ENCODE measurements at places on chromosomes 13 and 19. TPM values are rescaled to one million over a fixed set of nuclear protein-coding genes. Genes with fewer than 3 reads are reported as not detected.

Gene FBXO27
- polyA plus RNA-seq, result 17.5 TPM

Gene LCP1
- 0.07 TPM for polyA plus RNA-seq

Gene TEAD2
- 19.0 TPM for polyA plus RNA-seq

Gene NLRP11
- not detected for polyA plus RNA-seq

Gene IL4I1
- 0.88 TPM for polyA plus RNA-seq

Gene STOML3
- not detected for polyA plus RNA-seq

Gene MARCHF2
- polyA plus RNA-seq, result 13.2 TPM

Gene MEF2B
- polyA plus RNA-seq, result 0.31 TPM

Gene ABCC4
- 26.0 TPM for polyA plus RNA-seq

Gene ARHGAP45
- polyA plus RNA-seq, result 1.5 TPM

DNA sequence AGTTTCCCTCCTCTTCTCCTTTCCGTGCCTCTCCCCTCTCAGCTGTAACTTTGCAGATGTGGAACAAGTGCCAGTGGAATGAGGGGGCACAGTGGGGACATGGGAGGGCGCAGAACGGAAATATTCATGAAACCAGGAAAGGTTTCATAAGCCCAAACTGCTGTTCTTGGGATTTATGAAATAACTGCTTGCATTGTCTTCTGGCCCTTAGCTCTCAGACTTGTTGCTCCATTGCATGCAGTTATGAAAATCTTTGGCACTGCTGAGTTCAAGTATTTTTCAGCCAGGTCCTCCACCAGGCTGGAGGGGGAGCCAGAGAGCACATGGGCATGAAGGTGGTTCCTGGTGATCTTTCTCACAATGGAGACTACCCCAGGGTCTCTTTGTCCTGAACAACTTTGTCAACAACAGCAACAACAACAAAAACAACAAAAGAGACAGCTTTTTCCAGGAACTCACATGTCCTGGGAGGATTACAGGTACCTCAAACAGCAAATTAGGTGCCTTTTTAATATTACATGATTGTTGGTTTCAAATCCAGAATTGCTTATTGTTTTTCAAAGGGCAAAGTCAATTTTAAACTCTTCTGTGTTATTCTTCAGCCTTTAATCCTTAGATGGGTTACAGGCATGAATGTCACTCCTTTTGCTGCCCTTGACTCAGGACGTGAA lies 1.5 kb downstream of the RGCC start:
- peak; percentile 49 for DNase-seq

DNA sequence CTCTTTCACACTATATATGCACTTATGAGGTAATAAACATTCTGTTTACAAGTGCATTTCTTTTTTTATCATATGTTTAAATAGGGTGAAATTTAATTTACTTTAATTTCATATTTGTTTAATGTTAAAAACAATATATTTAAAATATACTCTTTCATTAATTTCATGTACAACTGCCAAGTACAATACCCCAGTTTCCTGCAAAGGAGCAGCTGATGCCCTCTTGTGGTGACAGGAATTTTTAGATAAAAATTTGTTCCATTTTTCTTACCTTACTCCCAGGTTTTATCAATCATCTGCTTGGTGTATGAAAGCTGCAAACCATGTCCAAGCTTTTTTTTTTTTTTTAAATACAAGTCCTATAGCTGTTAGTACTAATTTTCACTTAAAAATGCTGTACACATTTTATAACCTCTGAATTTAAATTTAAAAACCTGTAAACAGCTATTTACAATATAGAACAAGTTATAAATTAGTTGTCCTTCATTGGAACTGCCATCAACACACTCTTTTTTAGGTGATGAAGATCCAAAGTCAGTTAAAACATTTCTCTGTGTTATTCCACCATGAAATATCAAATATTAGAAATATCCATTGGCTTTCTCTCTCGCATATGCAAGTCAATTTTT lies 4.9 kb downstream of the PCDH20 start:
- DNase-seq, result peak; percentile 8

- no peak for DNase-seq
These were observed 499.9 kb upstream of the SLITRK6 start for GRCh38 chr13:86299128-86299527.

DNA sequence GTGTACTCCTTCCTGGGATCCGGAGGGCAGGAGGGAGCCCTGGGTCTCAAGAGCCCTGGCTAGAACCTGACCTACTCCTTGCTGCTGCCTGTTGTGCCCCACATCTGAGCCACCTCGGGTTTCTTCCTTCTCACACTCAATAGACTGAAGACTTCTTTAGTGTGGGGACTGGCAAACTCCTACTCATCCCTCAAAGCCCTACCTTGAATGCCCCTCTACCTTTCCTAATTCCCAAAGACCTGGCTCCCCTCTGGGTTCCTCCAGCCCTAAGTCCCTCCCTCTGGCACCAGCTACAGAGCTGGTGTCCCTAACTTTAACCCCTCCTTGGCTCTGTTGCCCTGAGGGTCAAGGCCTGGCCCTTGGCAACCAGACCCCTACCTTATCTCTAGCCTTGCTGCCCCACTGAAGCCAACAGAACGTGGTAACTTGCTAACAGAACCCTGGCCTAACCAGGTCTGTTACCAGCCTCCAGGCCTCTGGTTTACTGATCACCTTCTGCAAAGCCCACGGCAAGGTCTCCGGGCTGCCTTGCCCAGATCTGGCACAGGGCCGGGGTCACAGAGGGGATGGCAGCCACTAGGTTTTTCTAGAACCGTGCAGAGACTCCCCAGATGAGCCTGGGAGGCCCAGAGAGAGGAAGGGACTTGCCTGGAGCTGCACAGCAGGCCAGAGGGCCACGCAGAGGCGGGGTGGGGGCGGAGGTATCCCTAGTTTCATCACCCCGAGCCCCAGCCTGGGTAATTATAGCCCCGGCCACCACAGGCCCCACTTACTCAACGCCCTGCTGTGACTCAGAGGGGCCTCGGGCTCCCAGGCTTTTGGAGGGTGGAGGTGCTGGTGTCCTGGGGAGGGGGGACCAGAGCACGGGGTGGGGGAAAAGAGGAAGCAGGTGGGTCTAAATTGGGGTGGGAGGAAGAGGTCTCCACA lies 15.3 kb downstream of the ZBTB7A start:
- peak; percentile 39 for DNase-seq

- DNase-seq, result no peak
These were observed 508 bp downstream of the SLC15A1 start for GRCh38 chr13:98751861-98752466.

GRCh38 chr19:23203841-23204344 lies 46.3 kb downstream of the ZNF724 start:
- DNase-seq, result no peak

DNA sequence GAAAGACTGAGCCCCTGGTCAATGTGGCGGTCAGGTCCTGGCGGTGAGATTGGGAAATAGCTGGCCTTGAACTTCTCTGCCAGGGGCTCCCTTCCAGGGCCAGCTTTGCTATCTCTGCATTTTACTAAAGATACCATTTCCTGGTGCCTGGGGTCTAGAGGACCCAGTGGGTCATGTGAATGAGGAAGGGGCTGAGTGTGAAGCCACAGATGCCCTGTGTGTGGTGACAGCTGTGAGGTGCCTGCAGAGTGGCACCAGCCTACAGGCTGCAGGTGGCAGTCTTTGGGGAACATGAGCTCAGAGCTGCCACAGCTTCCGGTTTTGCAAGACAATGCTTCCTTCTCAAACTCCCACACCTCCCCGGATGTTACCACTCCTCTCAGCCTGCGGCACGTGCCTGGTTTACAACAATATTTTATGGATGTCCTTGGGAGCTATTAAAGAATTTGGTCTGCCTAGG lies 5.2 kb upstream of the MLNR start:
- DNase-seq, result no peak

DNA sequence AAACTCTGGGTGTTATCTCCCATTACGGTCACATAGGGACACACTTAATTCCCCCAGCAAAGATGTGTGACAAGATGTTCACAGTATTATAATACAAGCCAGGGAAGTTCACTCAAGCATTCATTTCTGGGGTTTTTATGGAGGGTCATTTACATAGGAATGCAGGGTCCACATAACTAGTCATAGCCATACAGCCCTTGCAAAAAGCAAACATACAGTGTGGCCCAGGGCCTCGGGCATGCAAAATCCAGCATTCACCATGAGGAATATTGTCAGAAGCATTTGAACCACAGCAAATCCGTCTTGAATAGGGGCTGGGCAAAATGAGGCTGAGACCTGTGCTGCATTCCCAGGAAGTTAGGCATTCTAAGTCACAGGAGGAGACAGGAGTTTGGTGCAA lies 13.0 kb upstream of the ZNF460 start:
- DNase-seq, result no peak

GRCh38 chr13:30119476-30119875 lies 187.9 kb downstream of the KATNAL1 start:
- no peak for DNase-seq

- DNase-seq, result no peak
These were observed 22.5 kb downstream of the SAFB start for GRCh38 chr19:5645409-5645808.

DNA sequence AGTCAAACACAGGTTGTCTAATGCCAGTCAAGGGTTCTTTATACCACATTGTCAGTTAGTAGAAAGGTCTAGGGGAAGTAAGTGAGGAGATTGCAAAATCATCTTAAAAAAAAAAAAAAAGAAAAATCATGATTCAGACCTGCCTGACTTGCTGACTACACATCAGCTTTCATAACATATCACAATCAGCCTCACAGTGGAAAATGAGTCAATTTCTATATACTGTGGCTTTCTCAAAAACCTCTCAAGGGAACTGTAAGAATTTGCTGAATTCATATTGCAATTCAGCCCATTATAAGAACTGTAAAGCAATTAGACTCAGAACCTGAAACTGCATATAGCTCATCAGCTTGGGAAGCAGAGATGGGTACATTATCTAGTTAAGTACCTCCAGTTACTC lies 75.3 kb upstream of the GPC6 start:
- no peak for DNase-seq

DNA sequence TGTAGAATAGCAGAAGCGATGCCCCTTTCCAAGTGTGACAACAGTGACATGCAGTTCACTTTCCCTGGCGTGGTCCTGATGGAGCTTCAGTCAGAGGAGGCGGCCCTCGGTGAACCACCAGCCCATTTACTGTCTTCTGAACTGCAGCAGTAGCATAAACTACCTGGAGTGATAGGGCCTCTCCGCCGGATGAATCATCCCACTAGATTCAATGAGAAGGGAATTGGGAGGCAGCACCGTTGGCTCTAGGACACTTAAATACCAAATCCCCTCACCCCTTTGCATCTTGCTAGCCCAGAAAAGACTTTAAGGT lies 112.8 kb upstream of the GPR12 start:
- no peak for DNase-seq

DNA sequence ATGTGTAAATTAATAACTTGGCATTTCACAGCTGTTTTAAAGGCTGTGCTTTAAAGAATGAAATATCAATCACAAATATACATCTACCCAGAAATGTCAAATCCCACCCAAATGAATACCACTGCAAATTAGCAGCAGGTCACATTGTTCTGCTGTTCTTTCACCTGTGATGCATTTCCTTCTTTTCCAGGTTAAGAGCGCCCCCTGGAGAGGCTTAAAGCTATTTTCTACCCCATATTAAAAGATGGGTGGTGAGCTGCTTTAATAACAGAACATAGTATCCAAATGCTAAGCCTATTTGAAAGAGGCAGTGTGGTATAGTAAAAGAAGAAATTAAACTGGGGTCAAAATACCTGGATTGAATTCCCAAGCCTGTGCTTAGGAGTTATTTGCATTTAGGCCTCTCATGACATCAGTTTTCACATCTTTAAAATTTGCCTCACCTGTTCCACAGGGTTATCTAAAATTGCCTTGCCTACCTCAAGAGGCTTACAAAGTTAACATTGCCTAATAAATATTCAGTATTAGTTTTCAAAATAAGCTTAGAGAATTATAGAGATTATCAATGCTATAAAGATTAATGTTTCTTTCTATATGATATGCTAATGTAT lies 396.9 kb upstream of the SLITRK5 start:
- DNase-seq, result no peak

DNA sequence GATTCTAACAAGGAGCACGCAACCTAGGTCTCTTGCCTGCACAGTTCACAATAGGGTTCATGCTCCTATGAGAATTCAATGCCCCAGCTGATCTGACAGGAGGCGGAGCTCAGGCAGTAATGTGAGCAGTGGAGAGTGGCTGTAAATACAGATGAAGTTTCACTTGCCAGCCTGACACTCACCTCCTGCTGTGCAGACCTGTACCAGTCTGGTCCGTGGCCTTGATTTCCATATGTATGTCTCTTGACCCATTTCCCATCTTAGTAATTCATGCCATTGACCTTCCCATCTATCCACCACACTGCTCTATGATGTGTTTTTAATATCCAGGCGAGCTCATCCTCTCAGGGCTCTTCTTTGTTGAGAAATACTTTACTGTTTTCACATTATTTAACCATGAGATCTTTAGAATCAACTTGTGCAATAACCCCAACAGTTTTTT lies 95.2 kb downstream of the LRCH1 start:
- DNase-seq, result peak; percentile 33

DNA sequence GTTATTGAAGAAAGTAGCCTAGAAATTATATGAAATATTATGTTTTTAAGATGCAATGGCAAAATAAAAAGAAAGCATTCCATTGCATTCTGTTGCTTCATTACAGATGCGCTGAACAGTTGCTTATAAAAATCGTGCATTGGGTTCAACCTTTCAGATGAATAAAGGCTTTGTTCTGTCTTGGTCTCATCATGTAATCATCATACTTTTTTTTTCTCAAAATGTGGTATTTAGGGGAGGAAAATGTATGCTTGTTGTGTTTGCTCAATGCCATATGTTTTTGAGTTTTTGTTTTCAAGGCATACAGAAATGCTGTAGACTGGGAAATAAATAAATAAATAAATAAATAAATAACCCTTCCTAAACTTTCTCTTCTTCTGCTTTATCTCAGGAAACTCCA lies 1.1 kb upstream of the MBNL2 start:
- no peak for DNase-seq

DNA sequence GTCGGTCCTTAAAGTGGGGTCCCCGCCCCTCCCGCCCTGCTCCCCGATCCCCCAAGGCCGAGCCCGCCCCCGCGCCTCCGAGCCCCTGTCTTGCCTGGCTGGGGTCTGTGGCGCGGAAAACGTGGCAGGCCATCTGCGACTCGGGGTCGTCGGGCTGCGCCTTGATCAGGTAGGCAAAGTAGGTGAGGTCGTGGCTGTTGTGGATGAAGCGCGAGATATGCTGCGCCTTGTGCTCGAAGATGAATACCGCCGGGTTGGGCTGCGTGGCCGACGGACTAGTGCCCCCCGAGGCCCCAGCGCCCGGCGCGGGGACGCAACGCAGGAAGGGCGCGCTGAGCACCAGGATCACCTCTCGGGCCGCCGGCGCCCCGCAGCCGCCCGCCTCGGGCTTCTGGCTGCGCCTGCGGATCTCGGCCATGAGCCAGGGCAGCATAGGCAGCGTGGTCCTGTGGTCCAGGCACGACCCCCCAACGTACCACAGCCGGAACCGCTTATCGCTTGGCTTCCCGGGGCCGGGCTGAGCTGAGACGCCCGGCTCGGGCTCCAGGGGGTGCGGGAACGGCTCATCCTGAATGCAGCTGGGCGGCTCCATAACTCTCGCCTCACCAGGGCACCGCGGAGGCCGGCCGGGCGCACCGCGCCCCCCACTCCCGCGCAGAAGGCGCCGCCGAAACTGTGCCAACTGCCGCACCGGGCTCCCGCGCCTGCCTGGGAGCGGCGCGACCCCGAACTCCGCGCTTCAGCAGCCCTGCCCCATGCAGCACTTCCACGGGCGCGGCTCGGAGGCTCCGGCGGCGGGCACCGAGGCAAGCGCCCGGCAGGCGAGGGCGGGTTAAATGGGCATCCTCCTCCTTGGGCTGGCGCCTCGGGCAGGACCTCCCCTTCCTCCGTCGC lies 546 bp downstream of the TBC1D4 start:
- DNase-seq, result peak; percentile 8
